ENCODE measurements at places on chromosomes 11 and 22. TPM values are rescaled to one million over a fixed set of nuclear protein-coding genes. Genes with fewer than 3 reads are reported as not detected.

The RFPL3 gene
- not detected for total RNA-seq

DNA sequence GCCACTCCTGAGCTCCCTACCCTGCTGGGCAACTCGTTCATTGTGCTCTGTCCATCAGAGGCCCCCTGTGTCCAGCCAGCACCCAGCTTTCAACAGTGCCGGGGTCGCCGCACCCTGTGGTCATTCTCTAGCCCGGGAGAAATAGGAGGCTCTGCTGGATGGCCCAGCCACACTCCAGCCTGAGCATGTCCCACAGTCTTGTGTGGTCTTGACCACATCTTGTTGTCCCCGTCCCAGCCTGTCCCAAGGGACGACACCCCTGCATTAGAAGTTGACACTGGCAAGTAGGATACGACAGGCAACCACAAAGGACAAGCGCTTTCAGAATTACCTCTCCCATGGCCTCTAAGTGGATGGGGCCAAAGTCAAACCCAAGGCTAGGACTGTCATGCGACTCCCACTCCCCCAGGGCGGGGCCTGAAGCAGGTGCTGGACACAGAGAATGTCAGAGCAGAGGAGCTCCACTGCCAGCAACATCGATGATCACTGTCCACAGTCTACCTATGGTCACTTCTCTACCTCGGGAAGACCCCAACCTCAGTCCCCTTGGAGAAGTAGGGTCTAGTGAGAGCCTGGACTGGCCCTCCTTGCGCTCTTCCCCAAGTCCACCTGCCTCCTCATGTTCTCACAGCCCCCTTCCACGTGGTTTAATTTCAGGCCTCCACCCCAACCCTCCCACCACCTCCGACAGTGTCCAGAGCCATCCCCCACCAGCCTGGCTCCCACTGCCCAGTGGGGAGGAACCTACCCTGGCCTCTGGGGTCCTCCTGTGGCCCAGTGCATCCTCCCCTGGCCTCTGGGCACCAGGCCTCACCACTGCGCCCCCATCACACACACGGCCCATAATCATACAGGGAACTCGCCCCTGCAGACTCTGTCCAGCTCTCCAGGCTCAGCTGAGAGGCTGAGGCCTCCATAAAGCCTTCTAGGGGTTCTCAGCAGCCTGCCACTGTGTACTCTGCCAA lies 4.4 kb upstream of the DGCR2 start:
- DNase-seq, result no peak

The CRYBB2 gene
- 0.30 TPM for total RNA-seq

The OR4A16 gene
- not detected for total RNA-seq

- no peak for DNase-seq
Measured at GRCh38 chr11:89168396-89168795, 9.3 kb upstream of the TYR start.

DNA sequence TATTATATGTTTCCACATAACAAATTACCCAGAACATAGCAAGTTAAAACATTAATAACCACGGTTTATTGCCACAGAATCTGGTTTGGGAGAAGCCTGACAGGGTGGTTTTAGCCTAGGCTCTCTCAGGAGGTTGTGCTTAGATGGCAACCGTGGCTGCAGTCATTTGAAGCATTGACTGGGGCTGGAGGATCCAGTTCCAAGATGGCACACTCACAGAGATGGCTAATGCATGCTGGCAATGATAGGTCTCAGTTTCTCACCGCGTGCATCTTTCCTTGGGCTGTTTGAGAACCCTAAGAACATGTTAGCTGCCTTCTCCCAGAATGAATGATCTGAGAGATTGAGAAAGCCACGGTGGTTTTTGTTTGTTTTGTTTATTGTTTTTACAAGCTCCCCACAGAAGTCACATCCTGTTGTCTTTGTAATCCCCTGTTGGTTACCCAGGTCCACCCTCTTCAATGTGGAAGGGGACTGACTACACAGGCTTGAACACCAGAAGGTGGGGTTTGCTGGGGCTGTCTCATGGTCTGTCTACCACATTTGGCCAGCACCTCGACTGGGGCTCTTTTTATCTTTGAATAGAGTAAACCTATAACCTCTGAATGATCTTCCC lies 36.6 kb upstream of the GRAMD1B start:
- no peak for DNase-seq

DNA sequence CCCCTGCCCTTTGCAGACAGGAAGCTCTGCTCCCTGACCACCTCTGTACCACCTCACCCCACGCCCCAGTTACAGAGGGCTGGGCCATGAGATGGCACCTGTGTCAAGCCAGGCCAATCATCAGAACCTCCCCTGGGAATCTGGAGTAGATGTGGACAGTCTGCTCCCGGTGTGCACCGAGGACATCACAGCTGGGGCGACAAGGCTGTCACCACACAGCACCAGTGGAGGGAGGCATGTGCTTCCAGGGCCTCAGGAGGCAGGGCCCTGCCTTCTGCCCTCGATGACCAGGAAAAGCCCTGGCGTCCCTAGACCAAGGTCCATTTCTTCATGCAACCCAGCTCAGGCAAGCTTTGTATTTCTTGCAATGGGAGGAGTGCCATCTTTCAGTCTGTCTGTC lies 309.5 kb downstream of the CTTN start:
- no peak for DNase-seq

DNA sequence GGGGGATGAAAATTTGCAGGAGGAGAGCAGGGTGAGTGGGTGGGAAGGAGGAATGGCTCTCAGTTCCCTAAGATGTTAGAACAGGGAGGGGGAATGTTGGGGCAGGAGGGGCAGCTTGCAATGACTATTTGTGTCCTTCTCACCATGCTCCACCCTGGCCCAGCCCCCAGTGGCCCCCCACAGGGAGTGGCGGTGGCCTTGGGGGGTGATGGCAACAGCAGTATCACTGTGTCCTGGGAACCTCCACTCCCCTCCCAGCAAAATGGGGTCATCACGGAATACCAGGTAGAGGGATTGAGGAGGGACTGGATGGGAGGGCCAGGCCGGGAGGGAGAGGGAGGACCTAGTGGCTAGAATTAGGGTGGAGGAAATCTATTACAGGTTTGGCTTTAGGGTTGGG lies 10.2 kb downstream of the ROBO3 start:
- DNase-seq, result no peak

GRCh38 chr11:67262731-67263675 lies 3.3 kb upstream of the GRK2 start:
- peak; percentile 86 for DNase-seq

The WNT11 gene
- total RNA-seq, result 3.1 TPM

- no peak for DNase-seq
Measured at GRCh38 chr22:17368554-17369438, 464 bp upstream of the CECR2 start.

- DNase-seq, result no peak
Measured at GRCh38 chr11:132859306-132859705, 673.0 kb downstream of the OPCML start.

DNA sequence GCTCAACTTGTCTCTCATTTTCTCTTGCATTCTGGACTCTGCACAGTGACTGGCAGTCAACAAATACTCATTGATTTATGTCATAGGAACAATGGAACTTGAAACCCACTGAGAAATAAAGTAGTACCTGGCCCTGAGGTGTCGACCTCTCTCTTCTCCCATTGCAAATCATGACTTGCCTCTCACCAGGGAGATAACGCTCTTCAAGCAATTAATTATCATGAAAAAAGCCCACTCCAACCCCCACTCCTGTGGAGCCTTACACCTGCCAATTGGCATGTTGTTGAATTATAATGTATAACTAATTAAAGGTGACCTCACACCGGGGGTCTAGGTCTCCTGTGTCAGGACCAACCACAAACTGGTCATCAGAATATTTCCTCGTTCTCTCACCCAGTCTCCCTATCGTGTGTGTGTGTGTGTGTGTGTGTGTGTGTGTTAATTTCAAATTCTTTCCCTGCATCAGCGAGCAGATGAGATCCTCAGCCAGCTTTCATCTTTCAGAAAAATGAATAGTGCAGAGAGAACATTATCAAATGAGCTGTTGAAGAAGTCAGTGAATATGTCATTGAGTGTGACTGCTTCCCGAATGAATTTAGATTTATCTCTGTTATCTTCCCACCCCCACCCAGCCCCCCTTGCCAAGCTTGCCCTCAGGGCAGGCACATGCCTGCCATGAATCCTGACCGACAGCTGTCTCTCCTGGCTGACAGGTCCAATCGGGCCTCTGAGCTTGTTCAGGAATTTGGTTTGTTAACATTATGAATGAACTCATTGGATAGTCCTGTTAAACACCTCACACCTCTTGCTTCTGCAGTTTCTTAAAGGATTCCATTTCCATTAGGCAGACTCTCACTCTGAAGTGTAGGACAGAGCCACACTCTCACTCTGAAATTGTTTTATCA lies 357.4 kb downstream of the INSC start:
- DNase-seq, result no peak

GRCh38 chr11:79397252-79397651 lies 43.6 kb downstream of the TENM4 start:
- peak; percentile 90 for DNase-seq

- DNase-seq, result no peak
Measured at GRCh38 chr11:57637626-57638004, 12.1 kb downstream of the YPEL4 start.

- peak; percentile 3 for DNase-seq
Measured at GRCh38 chr11:31355131-31355530, 14.4 kb downstream of the DCDC1 start.

The OR52E8 gene
- not detected for total RNA-seq

DNA sequence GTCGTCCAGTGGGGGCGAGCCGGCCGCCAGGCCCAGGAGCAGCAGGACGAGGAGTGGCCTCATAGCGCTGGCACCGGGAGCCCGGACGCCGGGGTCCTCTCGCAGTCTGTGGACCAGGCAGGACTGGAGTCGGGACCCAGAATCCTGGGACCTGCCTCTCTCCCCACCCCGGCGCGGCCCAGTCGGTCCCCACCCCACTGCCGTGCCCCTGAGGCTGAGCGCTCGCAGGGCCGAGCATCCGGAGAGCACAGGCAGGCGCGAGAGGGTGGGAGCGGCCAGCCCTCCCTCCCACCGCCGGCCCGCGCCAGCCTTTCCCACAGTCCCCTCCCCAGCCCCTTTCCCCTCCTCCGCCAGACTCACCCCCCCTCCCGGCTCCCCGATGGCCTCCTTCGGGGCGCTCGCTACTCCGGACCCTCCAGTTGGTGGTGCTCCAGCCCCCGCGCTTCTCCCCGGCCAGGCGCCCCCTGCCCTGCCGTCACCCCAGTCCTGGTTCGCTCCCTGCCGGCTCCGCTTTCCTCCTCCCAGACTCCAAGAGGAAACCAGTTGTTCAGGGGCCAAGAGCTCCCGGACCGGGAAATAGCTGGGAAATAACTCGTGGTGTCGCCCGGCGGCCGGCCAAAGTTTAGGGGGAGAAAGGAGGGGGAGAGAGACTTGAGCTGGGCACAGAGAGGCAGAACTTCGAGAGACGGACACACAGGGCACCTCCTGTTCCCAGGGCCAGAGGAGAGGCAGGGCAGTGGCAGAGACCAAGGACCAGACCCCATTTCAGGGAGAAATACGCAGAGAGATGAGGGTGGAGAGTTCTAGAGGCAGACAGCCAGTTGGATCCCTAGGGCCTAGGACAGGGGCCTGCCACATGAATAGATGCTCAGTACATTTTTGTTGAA lies at the start of gene C1QTNF5:
C1QTNF5 (minus strand) TSS at position 549 of the 887 bp plus-strand sequence; CDS start at position 63, 486 bp downstream.
- peak; percentile 61 for DNase-seq

The MMP26 gene
- total RNA-seq, result not detected

The MTNR1B gene
- total RNA-seq, result not detected

DNA sequence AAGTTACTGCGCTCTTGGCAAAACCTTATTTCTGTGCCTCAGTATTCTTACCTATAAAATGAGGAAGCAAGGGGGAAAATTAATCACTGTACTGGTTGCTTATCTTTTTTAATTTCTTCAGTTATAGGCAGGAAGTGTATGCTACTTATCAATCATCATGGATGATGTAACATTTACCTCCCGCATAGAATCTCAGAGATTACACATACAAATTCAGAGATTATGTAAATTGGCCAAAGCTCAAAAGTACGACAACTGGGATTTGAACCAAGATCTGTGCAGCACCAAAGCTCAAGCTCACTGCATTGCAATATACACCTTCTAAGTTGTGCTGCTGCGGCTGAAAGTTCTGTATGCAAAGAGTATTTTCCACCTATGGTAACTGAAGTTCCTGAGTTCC lies 83.0 kb downstream of the PDHX start:
- no peak for DNase-seq

DNA sequence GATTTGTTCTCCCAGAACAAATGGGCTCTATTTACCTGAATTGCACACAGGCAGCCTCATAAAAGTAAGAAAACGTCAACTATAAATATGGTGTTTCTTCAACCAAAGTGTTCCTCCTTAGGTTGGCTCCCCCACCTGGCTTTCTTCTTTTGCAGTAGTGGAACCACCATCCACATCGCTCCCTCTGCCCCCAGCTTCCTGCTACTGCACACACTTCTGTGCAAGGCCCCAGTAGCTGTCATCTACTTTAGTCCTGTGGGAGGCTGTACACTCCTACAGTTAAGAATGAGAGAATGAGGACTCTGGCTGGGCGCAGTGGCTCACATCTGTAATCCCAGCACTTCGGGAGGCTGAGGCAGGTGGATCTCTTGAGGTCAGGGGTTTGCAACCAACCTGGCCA lies 89.5 kb downstream of the BMAL1 start:
- DNase-seq, result no peak

DNA sequence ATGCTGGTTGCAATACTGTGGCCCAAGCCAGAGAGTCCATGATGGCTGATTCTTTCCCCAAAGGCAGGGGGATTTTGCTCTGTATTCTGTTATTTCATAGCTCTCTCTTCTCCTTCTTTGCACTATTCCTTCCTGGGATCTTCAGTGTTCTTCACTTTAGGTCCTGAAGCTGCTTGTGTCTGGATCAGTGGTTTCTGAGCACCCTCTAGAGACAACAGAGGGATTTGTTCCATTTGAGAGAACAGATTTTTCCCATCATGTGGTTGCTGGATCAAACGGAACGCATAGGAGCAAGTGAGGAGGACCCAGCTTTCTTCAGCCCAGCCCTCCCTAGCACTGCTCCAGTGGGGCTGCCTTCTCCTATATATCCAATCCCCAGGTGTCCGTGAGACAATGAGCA lies 68.7 kb upstream of the SYN3 start:
- DNase-seq, result peak; percentile 38

- DNase-seq, result peak; percentile 91
Measured at GRCh38 chr11:44627911-44628729, 62.7 kb downstream of the CD82 start.

- DNase-seq, result peak; percentile 93
Measured at GRCh38 chr11:79431535-79431934, 9.3 kb downstream of the TENM4 start.

The OR56A1 gene
- total RNA-seq, result not detected

The HOATZ gene
- not detected for total RNA-seq

DNA sequence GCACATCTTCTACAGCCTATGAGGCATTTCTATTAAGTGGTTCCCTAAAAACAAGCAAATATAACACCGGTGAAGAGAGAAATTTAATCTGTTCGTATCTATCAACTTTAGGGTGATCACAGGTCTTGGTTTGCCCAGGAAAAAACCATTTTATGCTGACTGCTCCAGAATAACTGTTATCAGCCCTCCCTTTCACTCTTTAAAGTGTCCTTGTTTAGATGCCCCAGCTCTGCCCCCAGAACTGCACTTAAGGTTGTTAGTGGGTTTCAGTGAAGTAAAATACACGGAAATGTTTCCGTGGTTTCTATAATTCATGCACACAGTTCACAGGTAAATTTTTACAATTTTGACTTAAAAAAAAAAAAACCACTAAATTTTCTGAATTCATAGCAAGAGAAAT lies 70.0 kb downstream of the NARS2 start:
- DNase-seq, result no peak

- peak; percentile 7 for DNase-seq
Measured at GRCh38 chr11:18618342-18619025, 15.7 kb downstream of the SPTY2D1 start.
